ENCODE measurements at places on chromosomes 4 and X. TPM values are rescaled to one million over a fixed set of nuclear protein-coding genes. Genes with fewer than 3 reads are reported as not detected.

GRCh38 chr4:153362184-153362583 is 17.7 kb downstream of the MND1 start:
- no peak for DNase-seq

DNA sequence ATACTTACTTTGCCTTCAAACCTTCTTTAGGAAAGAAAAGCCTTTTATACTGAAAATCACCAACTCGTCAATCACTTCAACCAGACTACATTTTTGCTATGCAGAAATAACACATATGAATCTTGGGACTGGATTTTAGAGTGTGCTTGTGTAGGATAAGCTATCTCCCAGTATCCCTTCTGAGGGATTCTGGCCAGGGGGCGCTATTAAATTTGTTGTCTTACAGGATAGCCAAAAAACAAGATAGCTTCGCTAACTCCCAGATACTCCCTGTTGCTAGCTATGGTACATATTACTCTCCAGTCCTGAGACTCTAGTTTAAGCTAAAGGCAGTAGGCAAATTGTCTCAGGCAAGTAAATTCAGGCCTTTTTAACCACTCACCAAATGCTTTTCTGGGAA is 167.2 kb downstream of the LHFPL1 start:
- no peak for DNase-seq

DNA sequence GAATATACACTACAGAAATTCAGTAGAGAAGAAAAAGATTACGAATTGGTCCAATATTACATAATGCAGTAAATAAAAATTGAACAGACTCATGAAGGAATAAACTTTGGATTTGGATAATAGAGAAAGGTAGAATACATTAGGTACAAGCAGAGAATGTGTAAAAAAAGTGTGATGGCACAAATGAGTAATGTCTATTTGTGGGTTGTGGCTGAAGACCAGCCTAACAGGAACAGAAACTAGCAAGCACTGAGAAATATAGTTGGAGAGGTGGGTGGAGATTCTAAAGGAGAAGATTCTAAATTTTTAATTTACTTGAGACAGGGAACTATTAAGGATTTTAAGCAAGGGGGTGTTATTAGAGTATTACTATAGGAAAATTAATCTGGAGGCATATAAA is 15.2 kb upstream of the CLOCK start:
- no peak for DNase-seq

GRCh38 chr4:100984901-100985300 is 362.4 kb downstream of the PPP3CA start:
- DNase-seq: no peak

DNA sequence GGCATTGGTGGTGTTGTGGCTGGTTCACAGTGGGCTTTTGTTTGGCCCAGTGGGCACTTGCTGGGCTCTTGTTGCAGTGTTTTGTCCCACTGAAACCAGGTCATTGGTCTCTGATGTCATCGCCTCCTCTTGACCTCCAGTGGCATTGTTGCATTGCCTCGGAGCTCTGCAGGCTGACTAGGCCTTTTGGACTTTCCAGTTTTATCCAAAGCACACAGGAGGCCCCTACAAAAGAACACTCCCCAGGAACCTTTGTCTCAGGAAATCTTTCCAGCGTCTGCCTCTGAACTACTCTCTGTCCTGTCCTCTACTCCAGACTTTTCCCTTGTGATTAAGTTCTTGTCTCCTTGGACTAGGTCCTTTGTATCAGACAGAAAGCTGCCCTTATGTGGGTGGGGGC is 54.8 kb downstream of the COQ2 start:
- no peak for DNase-seq

DNA sequence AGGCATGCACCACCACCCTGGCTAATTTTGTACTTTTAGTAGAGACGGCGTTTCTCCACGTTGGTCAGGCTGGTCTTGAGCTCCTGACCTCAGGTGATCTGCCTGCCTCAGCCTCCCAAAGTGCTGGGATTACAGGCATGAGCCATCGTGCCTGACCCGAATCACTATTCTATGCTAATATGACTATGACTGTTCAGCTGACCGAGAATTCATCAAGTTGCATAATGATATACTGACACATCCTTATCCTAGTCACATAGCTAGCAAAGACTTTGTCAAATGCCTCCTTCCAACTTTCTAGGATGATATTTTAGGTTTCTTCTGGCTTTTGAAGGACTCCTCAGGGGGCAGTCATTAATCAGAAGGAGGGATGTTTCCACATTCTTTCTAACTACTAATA is 4.8 kb upstream of the GPM6B start:
- no peak for DNase-seq

DNA sequence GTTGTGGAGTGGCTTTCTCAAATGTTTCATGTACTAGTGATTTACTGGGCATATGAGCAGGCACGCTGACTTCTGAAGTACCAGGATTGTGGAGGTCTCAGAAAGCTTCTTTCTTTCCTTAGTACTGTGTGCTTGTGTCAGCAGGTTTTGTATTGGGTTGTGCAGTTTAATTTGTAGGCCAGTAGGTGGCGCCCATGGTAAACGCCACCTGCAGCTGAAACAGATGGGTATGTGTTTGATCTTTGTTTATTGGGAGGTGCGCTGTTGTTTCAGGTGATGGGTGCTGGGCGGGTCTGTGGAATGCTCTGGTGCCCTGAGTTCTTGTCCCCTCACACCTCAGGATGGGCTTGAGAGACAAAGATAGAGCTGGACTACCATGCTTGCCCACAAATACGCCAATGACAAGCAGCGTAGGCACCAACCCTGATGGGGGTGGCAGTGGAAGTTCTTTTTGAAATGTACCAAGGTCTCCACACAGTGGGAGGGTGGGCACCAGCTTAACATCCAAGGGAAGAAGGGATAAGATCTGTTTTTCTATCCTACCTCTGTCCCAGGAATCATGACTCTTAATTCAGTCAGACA is 141.5 kb downstream of the RPS6KA6 start:
- DNase-seq: no peak

DNA sequence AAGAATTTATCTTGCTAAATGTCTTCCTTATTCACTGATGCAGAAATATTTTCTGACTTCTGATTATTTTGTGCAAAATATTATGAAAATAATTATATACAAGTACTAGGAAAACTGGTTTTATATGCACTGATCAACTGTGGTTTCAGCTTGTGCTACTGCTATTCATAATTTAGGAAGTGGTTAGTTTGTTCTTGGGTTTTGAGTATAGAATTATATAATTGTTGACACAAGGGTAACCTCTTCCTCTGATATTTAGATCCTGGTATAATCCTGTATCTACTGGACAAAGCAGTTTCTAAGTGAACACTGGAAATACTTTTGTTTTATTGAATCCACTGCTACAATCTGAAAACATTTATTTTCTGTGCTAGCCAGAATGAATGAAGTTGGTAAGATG is 182.8 kb downstream of the PDGFC start:
- DNase-seq: no peak

GRCh38 chrX:132908891-132909290 is 49.5 kb downstream of the HS6ST2 start:
- no peak for DNase-seq

GRCh38 chr4:83268491-83268890 is 16.1 kb downstream of the COQ2 start:
- no peak for DNase-seq

The LRAT gene
- total RNA-seq: 11.7 TPM

The GSPT2 gene
- 13.4 TPM for total RNA-seq

The RADX gene
- total RNA-seq: 1.7 TPM

The IL2RG gene
- 8.9 TPM for total RNA-seq

The CYBB gene
- 41.8 TPM for total RNA-seq

The RTL9 gene
- total RNA-seq: 0.17 TPM

The F8A3 gene
- total RNA-seq: 11.1 TPM

Measured in mucosa of gallbladder (tissue), 1 donor.